Gastrocnemius medialis (tissue), 4 donors: ENCODE measurements at places on chromosomes 11 and 22. TPM values are rescaled to one million over a fixed set of nuclear protein-coding genes. Genes with fewer than 3 reads are reported as not detected.

Gene RIBC2
- total RNA-seq = not detected

DNA sequence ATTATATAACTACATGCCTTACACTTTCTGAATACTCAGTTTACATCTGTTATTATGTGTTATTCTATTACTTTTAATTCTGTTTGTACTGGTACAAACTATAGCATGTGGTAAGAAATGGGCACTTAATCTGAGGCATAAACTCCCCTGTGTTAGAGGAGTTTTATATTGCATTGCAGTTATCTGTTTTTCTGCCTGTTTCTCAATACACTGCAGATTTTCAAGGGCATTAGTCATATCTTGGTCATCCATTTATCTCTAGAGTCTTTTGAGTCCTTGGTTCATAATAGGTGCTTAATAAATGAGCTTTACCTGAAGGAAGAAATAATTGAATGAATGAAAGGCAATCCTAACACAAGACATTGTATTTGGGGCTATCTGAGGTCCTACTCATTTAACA is 182.9 kb upstream of the CTSC start:
- no peak overlapping the region for H3K27ac ChIP-seq
- H3K4me1 ChIP-seq = no peaks in the 10 kb centered on the region
- DNase-seq = no peak
- no peak overlapping the region for H3K4me3 ChIP-seq
- H3K36me3 ChIP-seq = no peaks in the 10 kb centered on the region

DNA sequence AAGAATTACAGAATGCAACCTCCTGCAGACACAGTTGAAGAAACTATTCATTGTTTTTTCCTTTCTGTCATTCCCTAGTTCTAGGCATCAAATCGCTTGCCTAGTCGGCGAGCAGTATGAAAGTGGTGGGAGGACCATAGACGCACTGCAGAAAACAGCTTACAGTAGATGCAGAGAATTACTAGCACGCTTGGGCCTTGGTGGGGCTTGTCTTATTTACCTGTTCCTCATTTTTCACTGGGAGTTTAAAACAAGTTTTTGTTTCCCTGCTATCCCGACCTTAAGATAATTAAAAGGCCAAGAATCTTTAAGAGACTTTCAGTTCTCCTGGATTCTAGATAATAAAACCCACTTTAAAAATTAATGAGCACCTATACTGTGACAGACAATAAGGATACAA is 713 bp upstream of the ARL14EP start:
- H3K4me1 ChIP-seq = peaks cover 28% of the 10 kb centered on the region
- H3K27me3 ChIP-seq = no peaks in the 10 kb centered on the region
- no peak overlapping the region for H3K27ac ChIP-seq
- H3K4me3 ChIP-seq = peak overlapping the region; percentile 77
- DNase-seq = no peak
- H3K36me3 ChIP-seq = no peaks in the 10 kb centered on the region

GRCh38 chr11:6606471-6607189 is 3.1 kb downstream of the ILK start:
- H3K4me1 ChIP-seq = peaks cover 59% of the 10 kb centered on the region
- H3K27ac ChIP-seq = peak overlapping the region; percentile 95
- H3K4me3 ChIP-seq = peak overlapping the region; percentile 20

- H3K27ac ChIP-seq = no peak overlapping the region
- H3K36me3 ChIP-seq = no peaks in the 10 kb centered on the region
- DNase-seq = no peak
- H3K4me3 ChIP-seq = no peak overlapping the region
These were observed 114.8 kb downstream of the SNX19 start for GRCh38 chr11:130801333-130802122.

DNA sequence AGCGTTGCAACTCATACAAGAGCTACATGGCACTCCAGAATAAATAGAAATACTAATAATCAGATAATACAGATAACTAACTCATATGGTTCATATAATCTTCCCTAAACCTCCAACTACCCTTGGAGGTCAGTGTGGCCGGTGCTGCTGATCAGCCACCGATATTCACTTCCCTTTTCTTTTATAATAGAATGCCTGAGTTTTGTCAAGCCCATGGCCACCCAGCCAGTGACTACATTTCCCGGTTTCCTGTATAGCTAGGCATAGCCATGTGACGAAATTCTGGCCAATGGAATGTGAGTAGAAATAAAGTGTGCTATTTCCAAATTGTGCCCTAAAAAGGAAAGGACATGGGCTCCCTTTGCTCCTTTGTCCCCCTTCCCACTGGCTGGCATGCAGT is 5.9 kb upstream of the CAT start:
- no peak for DNase-seq
- peaks cover 2% of the 10 kb centered on the region for H3K4me1 ChIP-seq
- no peak overlapping the region for H3K27ac ChIP-seq
- no peak overlapping the region for H3K4me3 ChIP-seq

GRCh38 chr11:65488273-65489034 is 10.4 kb upstream of the MALAT1 start:
- H3K36me3 ChIP-seq = no peaks in the 10 kb centered on the region
- no peak for DNase-seq
- peaks cover 67% of the 10 kb centered on the region for H3K4me1 ChIP-seq
- no peaks in the 10 kb centered on the region for H3K27me3 ChIP-seq

Gene PLEKHA7
- total RNA-seq = 3.6 TPM

Gene NRGN
- not detected for total RNA-seq

Gene HEPHL1
- total RNA-seq = not detected

Gene CYB5R2
- 1.00 TPM for total RNA-seq

Gene DBX1
- total RNA-seq = not detected

GRCh38 chr11:105315287-105315686 is 175.7 kb upstream of the CARD18 start:
- no peak overlapping the region for H3K4me3 ChIP-seq
- no peak overlapping the region for H3K27ac ChIP-seq
- DNase-seq = no peak
- H3K27me3 ChIP-seq = no peaks in the 10 kb centered on the region
- H3K4me1 ChIP-seq = no peaks in the 10 kb centered on the region

DNA sequence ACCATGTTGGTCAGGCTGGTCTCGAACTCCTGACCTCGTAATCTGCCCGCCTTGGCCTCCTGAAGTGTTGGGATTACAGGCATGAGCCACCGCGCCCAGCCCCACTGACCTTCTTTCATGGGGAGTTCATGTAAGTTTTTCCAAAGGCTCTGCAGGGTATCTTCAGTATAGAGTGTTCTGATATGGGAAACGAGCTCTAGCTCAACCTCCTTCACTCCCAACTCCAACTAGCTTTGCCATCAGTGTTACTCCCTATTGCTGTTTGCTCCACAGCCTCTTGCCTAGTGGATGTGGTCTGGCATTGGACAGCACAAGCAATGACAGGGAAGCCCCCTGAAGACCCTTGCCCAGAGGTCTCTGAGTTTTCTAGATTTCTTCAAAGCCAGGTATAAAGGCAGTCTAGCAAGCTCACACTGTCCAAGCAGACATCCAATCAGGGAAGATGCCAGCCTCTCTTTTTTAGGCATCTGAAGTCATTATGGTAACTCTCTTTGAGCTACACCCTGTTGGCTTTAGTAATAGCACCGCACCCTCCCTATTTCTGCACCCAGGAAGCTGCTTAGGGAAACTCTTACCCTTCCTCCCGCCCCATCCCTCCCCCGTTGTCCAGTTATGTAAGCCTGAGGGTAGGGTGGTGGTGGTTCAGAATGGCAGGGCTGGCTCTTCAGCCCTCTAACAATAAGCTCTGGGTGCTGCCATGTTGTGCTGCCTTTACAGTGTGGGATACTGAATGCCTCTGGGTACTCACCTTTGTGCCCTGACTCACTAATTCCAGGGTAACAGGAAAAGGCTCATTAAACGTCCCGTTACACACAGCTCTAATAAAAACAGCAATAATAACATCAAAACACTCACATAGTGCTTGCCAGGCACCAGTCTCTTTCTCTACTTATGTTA is 41.4 kb upstream of the CLDN5 start:
- H3K4me1 ChIP-seq = peaks cover 4% of the 10 kb centered on the region
- peak overlapping the region; percentile 73 for H3K27ac ChIP-seq
- no peaks in the 10 kb centered on the region for H3K36me3 ChIP-seq

- DNase-seq = no peak
- no peak overlapping the region for H3K27ac ChIP-seq
- H3K27me3 ChIP-seq = no peaks in the 10 kb centered on the region
- H3K36me3 ChIP-seq = no peaks in the 10 kb centered on the region
- H3K4me3 ChIP-seq = no peak overlapping the region
These were observed 78.8 kb downstream of the CTTN start for GRCh38 chr11:70477176-70477575.

DNA sequence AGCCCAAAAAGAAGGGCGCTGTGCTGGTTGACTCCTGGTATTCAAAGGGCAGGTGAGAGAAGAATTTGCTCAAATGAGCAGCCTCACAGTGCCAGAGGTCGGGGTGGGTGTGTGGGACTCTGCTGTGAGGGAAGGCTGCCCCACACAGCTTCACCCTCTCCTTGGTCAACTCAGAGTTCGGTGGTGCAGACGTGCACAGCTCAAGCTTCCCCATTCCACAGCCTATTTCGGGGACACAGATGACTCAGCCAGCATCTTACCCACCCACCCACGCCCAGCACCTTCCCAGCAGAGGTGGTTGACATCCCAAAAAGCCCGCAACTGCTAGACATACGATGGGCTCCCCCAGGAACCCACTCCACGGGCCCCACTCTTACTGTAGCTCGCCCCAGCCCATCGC is 46.5 kb upstream of the CCND1 start:
- no peak for DNase-seq
- H3K4me3 ChIP-seq = no peak overlapping the region
- no peak overlapping the region for H3K27ac ChIP-seq
- no peaks in the 10 kb centered on the region for H3K36me3 ChIP-seq
- no peaks in the 10 kb centered on the region for H3K27me3 ChIP-seq

Gene GTSE1
- 0.13 TPM for total RNA-seq

DNA sequence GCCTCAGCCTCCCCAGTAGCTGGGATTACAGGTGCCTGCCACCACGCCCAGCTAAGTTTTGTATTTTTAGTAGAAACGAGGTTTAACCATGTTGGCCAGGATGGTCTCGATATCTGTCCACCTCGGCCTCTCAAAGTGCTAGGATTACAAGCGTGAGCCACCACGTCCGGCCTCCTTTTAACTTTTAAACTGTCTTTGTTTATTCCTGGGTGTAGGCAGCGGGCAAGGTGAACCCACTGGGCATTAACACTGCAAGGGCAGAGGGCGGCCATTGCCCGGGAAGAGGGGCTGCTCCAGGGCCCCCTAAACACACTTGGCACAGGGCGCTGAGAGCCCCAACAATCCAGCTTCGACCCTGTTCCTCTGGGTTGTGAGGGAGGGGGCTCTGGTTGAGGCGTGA is 693.6 kb downstream of the BRD1 start:
- H3K4me3 ChIP-seq = no peak overlapping the region
- H3K36me3 ChIP-seq = no peaks in the 10 kb centered on the region
- DNase-seq = no peak
- peaks cover 3% of the 10 kb centered on the region for H3K27me3 ChIP-seq

DNA sequence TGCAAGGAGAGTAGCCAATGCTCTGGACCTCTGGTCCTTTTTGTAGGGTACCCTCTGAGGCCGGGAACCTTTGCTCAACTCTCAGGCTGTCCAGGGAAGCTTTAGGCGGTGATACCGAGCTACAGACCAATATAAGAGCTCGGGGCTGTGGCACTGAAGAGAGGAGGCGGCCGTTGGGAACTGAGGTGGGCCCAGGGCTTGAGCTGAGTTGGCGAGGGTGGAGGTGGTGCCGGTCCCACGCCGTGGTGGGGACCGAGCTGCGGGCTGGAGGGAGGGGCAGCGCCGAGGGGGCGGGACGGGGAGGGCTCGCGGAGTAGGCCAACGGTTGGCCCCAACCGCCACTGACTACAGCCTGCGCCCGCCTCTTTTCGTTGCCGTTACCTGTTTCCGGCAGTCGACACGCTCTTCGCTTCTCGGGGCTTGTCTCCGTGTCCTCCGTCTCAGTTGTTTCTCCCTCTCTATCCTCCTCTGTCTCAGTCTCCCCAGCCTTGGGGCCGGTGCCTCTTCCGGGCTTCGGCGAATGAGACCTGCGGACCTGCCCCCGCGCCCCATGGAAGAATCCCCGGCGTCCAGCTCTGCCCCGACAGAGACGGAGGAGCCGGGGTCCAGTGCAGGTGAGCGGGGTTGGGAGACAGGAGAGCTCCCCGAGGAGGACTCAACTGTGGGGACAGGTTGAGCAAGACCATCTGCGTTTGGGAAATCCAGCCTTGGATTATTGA is at the start of gene NEU3:
Gene NEU3, plus strand, starts transcription at position 393 of the 719 bp plus-strand sequence. Its CDS starts 128 bp downstream, at position 521.
- peak within 1 kb of the TSS; percentile 66 for H3K4me3 ChIP-seq
- H3K27me3 ChIP-seq = no peaks in the 10 kb centered on the region
- DNase-seq = peak; percentile 77
- H3K36me3 ChIP-seq = no peaks in the 10 kb centered on the region

DNA sequence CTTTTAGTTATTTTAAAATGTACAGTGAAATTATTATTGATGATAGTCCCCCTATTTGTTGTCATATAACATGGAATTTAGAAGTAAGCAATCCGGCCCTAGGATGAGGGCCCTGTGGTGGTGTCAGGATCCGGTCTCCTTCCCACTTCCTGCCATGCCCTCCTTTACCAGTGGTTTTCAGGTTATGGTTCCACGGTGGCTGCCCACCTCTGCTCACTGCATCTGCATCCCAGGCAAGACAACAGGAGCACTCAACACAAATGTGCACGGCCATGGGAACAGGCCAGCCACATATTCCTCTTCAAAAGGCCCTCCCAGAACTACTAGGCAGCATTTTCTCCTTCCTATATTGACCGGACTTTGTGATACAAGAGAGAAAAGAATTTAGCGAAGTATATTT is 1007.2 kb downstream of the TBC1D22A start:
- no peaks in the 10 kb centered on the region for H3K4me1 ChIP-seq
- no peaks in the 10 kb centered on the region for H3K36me3 ChIP-seq
- no peak for DNase-seq
- H3K4me3 ChIP-seq = no peak overlapping the region

- no peak for DNase-seq
- H3K4me3 ChIP-seq = no peak overlapping the region
- no peaks in the 10 kb centered on the region for H3K36me3 ChIP-seq
- no peak overlapping the region for H3K27ac ChIP-seq
- H3K27me3 ChIP-seq = no peaks in the 10 kb centered on the region
- H3K4me1 ChIP-seq = no peaks in the 10 kb centered on the region
These were observed 40.6 kb downstream of the FANCF start for GRCh38 chr11:22584976-22585375.

GRCh38 chr22:43905681-43906080 is 13.9 kb upstream of the PNPLA5 start:
- H3K4me3 ChIP-seq = no peak overlapping the region
- H3K36me3 ChIP-seq = no peaks in the 10 kb centered on the region
- DNase-seq = no peak
- no peak overlapping the region for H3K27ac ChIP-seq

Gene P2RX3
- not detected for total RNA-seq

DNA sequence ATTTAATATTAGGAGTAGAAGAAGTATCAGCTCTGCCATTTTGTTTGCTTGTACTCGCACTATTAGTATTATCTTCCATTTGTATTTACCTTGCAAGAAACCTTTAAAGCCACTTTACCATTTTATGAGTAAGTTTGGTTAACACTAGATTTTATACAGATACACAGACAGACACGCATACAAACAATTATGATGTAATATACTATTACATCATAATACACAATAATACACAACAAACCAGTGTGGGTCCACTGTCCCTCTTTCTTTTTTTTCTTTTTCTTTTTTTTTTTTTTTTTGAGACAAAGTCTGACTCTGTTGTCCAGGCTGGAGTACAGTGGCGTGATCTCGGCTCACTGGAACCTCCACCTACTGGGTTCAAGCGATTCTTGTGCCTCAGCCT is 170.3 kb upstream of the NARS2 start:
- no peaks in the 10 kb centered on the region for H3K27me3 ChIP-seq
- H3K4me1 ChIP-seq = no peaks in the 10 kb centered on the region
- no peak overlapping the region for H3K4me3 ChIP-seq
- no peak overlapping the region for H3K27ac ChIP-seq

Gene MOV10L1
- total RNA-seq = not detected

Gene OR51E1
- total RNA-seq = 0.12 TPM
